ENCODE measurements at places on chromosomes 6 and 20. TPM values are rescaled to one million over a fixed set of nuclear protein-coding genes. Genes with fewer than 3 reads are reported as not detected.
A peak's percentile ranks its signal among the peaks of the same experiment; 100 is the strongest.

Gene GRM4
- total RNA-seq = not detected

Gene TSPO2
- not detected for total RNA-seq

Gene KHDC1L
- total RNA-seq = not detected

Gene C6orf15
- not detected for total RNA-seq

Gene TNNC2
- total RNA-seq = 2.0 TPM

Gene UFL1
- 22.6 TPM for total RNA-seq

Gene SLC12A5
- not detected for total RNA-seq

- no peaks in the 10 kb centered on the region for H3K4me1 ChIP-seq
- no peak overlapping the region for H3K27ac ChIP-seq
- H3K27me3 ChIP-seq = no peaks in the 10 kb centered on the region
- H3K4me3 ChIP-seq = no peak overlapping the region
- DNase-seq = no peak
Observed at GRCh38 chr6:100186552-100186951, 192.5 kb upstream of the MCHR2 start.

- H3K27me3 ChIP-seq = no peaks in the 10 kb centered on the region
- H3K4me3 ChIP-seq = no peak overlapping the region
- H3K4me1 ChIP-seq = no peaks in the 10 kb centered on the region
- H3K27ac ChIP-seq = no peak overlapping the region
- no peak for DNase-seq
Observed at GRCh38 chr6:48073976-48074767, 36.8 kb downstream of the PTCHD4 start.

- no peaks in the 10 kb centered on the region for H3K36me3 ChIP-seq
- H3K27me3 ChIP-seq = no peaks in the 10 kb centered on the region
- no peak for DNase-seq
- H3K4me3 ChIP-seq = no peak overlapping the region
- peak overlapping the region; percentile 91 for H3K27ac ChIP-seq
Observed at GRCh38 chr6:30769853-30770524, 25.6 kb upstream of the IER3 start.

DNA sequence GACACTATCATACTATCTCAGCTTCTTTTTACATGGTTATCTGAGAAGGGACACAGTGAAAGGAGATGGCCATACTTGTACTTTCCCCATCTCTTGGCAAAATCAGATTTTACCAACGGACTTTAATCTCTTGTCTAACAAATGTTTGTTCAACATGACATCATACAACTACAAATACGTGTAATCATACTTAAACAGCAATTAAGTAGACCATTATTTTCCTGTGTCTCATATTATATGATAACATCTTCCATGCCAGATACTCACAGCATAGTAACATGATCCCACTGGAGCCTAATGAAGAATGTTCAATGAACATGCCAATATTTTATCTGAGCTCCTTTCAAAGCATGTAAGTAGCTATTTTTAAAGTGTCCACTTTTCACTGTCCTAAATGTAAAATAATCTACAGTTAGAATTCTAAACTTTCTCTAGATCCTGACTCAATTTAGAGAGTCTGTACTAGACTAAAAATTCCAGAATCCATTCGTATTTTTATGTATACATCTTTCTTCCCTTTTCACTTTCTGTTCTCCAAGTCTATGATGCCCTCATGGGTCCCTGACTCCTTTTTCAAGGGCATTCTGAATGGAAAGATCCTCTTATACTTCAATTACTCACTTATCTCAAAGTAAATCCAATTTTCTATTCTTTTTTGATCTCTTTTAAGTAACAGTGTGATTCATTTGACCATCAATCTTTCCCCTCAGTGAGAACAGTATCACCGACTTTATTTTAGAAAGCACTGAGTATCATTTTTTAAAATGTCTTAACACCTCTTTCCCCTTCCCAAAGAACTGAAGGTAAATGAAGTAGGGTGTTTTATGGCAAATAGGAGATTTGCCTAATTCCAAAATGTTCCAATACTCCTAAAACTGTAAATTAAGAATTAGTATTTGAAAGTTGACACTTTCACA, 133.5 kb downstream of the CDK19 start:
- no peaks in the 10 kb centered on the region for H3K4me1 ChIP-seq
- H3K27ac ChIP-seq = no peak overlapping the region
- H3K36me3 ChIP-seq = no peaks in the 10 kb centered on the region
- H3K27me3 ChIP-seq = no peaks in the 10 kb centered on the region
- no peak overlapping the region for H3K4me3 ChIP-seq

DNA sequence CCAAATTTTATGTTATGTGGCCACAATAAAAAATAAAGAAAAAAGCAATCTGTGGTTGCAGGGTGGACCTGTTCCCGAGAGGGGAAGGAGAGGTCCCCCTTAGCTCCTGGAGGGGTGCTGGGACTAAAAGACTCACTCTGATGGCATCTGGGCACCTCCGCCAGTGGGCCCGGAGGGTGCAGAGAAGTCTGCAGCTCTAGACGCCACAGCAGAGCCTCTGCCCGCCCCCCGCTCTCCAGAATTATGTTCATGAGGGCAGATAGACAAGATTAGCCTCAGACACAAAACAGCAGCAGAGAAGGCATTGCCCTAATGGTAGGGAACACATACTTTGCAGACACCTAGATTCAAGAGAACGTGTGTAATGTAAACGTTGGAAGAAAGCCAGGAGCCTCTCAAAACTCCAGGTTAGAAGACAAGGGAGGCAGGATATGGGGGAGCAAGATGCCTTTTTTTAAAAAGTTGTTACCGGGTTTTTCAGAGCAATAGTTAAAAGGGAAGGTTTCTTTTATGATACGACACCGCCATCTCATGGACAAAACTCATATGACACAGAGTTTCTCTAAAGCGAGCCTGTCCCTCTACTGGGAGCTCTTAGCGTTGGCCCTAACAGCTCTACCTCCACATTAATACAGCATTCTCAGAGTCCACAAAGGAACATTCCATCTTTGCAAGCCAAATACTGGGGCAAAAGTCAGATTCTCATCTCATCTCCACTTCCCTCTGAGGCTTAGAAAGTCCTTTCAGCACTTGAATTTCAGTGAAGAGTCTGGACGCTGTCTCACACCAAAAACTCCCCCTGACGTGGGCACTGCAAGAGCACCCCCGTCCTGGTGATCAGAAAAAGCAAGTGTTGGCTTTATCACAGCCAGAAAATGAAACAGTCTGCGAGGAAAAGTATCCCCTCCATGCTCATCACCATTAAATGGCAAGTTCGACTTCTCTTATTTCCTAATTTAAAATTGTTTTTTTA, 47.2 kb downstream of the FOXF2 start:
- H3K27me3 ChIP-seq = peaks cover 22% of the 10 kb centered on the region
- no peak for DNase-seq
- no peak overlapping the region for H3K4me3 ChIP-seq
- no peaks in the 10 kb centered on the region for H3K36me3 ChIP-seq

GRCh38 chr20:32227306-32227705, 19.6 kb downstream of the POFUT1 start:
- no peaks in the 10 kb centered on the region for H3K27me3 ChIP-seq
- H3K4me1 ChIP-seq = no peaks in the 10 kb centered on the region
- DNase-seq = no peak
- no peak overlapping the region for H3K4me3 ChIP-seq
- no peaks in the 10 kb centered on the region for H3K36me3 ChIP-seq
- no peak overlapping the region for H3K27ac ChIP-seq

- H3K27ac ChIP-seq = peak overlapping the region; percentile 95
- no peak for DNase-seq
- no peaks in the 10 kb centered on the region for H3K27me3 ChIP-seq
- no peaks in the 10 kb centered on the region for H3K36me3 ChIP-seq
Observed at GRCh38 chr20:37315021-37315451, 25.6 kb downstream of the MANBAL start.

DNA sequence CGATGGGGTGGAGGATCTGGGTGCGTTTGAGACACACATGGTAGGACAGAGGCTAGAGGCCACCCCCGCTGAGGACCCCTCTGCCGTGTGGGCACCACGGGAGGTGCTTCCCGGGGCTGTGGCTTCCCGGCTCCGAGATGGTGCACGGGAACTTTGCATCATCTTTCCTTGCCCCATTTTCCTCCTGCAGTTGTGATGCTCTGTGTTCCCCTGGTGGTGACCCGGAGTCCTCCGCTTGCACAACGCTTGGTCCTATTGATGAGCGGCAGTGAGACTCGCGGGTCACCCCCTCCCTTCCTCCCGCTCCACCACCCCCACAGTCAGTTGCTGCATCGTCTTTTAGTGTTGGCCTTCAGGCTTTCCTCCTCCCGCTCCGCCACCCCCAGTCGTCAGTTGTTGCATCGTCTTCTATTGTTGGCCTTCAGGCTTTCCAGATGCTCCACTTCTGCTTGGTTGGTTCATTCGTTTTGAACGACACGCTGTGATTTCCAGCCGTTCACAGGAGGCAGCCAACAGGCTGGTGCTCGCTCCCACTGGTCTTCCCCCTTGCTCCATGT, 37.3 kb downstream of the PYGB start:
- no peak overlapping the region for H3K4me3 ChIP-seq
- H3K4me1 ChIP-seq = peaks cover 4% of the 10 kb centered on the region
- DNase-seq = peak; percentile 16
- H3K36me3 ChIP-seq = peaks cover 15% of the 10 kb centered on the region
- H3K27me3 ChIP-seq = no peaks in the 10 kb centered on the region
- H3K27ac ChIP-seq = no peak overlapping the region

DNA sequence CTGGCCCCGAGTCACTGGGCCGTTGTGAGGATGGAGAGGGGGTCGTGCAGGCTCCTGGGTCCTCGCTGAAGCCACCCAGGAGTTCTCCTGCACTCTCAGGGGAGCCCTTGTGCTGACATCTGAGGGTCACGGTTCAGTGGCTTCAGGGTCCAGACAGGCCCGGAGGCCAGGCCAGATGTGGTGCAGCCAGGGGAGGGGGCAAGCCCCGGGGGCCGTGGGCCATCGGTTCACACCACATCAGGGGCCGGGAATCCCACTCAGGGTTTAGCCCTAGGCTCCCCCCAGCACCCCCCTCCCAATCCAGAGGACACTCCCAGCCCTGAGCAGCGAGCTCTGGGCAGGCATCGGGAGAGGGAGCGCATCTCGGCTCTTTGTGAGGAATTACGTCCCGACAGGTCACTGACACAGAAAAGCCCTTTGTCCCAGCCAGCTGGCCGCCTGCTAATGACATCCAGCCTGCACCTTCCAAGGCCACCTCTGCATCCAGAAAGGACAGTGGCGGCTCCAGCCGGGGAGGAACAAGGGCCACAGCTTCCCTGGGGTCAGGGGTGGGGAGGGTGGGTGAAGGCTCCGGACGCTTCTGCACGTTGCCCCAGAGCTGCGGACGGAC, 6.4 kb upstream of the CHRNA4 start:
- H3K27ac ChIP-seq = no peak overlapping the region
- H3K36me3 ChIP-seq = no peaks in the 10 kb centered on the region
- H3K4me3 ChIP-seq = no peak overlapping the region
- no peak for DNase-seq
- no peaks in the 10 kb centered on the region for H3K4me1 ChIP-seq
- H3K27me3 ChIP-seq = peaks cover 79% of the 10 kb centered on the region

DNA sequence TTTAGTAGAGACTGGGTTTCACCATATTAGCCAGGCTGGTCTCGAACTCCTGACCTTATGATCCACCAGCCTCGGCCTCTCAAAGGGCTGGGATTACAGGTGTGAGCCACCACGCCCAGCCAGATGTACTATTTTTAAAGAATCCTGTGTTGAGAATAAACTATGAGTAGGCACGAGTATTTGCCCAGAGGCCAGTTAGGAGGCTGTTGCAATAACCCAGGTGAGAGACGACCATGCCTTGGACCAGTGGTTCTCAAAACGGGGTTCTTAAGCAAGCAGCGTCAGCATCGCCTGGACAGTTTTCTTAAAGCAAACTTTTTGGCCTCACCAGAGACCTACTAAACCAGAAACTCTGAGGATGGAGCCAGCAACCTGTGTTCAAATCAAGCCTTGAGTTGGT, 258.8 kb downstream of the ZNF217 start:
- H3K27ac ChIP-seq = no peak overlapping the region
- no peaks in the 10 kb centered on the region for H3K27me3 ChIP-seq
- H3K4me3 ChIP-seq = no peak overlapping the region
- DNase-seq = no peak
- H3K4me1 ChIP-seq = peaks cover 6% of the 10 kb centered on the region
- no peaks in the 10 kb centered on the region for H3K36me3 ChIP-seq

DNA sequence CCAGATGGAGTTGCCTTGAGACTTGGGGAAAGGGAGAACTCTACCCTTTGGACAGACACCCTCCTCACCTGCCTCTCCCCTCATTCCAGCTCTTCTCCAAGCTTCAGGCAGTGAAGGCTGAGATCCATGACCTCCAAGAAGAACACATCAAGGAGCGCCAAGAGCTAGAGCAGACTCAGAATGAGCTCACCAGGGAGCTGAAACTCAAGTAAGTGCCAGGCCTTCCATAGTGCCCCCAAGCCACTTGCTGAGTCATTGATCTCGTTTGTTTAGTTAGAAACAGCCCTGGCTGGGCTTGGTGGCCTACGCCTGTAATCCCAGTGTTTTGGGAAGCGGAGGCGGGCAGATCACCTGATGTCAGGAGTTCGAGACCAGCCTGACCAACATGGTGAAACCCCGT, 39.2 kb downstream of the KIF3B start:
- H3K27me3 ChIP-seq = no peaks in the 10 kb centered on the region
- no peak overlapping the region for H3K4me3 ChIP-seq
- no peaks in the 10 kb centered on the region for H3K36me3 ChIP-seq
- H3K4me1 ChIP-seq = no peaks in the 10 kb centered on the region

DNA sequence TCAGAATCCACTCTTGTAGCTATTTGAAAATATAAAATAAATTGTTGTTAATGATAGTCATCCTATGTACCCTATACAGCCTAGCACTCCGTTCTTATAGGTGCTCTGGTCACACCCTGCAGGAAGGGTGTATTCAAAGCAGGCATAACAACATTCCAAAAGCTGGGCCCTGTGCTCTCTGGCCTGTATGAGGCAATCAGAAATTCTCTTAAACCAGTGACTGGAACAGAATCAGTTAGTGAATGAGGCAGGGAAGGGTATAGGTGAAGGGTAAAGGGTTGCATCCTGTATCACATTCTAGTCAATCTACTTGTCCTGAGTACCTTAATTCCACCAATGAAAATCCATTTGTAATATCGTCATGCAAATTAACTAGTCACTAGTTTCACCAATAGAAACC, 154.5 kb upstream of the ZNF217 start:
- no peak overlapping the region for H3K27ac ChIP-seq
- no peaks in the 10 kb centered on the region for H3K36me3 ChIP-seq
- H3K4me3 ChIP-seq = no peak overlapping the region
- H3K27me3 ChIP-seq = no peaks in the 10 kb centered on the region
- no peaks in the 10 kb centered on the region for H3K4me1 ChIP-seq
- DNase-seq = no peak

DNA sequence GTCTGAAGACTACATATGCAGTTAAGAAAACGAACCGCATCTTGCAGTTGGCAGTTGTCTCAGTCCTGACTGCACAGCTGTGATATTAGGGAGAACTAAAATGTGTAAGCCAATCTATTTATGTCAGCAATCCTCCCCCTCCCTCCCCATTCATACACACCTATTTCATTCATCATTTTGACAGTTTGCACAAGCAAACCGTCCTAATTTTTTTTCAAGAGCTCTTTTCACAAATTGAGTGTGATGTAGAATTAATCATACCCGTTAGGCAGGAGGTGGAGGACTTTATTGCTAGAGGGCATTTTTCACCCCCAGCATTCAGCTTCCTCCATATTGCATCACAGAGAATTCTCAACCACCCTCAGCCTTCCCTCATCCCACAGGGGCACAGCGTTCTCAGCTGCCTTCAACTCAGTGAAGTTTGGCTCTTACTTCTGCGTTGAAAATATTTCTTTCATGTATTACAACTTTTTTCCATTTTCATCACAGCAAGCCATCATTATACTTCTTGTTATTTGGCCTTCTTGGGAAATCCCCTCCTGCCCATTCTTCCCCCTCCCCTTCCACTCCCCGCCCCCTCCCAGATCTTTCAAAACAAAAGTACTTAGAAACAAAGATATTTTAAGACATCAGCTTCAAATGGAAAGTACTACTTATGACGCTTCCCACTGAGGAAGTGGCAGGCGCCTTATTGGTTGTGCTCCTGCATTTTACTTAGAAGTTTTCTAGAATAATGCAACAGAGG, 37.5 kb downstream of the NOX3 start:
- H3K27ac ChIP-seq = no peak overlapping the region
- DNase-seq = no peak
- H3K27me3 ChIP-seq = no peaks in the 10 kb centered on the region
- H3K4me3 ChIP-seq = peak overlapping the region; percentile 21
- H3K36me3 ChIP-seq = no peaks in the 10 kb centered on the region
